NCI-H1417 treated with DMSO at 0.1 percent for 48 hours (cell line): ENCODE measurements at places on chromosomes 2 and 18.

GRCh38 chr2:224335991-224336390 lies 65.9 kb downstream of the FAM124B start:
- no peak for DNase-seq

DNA sequence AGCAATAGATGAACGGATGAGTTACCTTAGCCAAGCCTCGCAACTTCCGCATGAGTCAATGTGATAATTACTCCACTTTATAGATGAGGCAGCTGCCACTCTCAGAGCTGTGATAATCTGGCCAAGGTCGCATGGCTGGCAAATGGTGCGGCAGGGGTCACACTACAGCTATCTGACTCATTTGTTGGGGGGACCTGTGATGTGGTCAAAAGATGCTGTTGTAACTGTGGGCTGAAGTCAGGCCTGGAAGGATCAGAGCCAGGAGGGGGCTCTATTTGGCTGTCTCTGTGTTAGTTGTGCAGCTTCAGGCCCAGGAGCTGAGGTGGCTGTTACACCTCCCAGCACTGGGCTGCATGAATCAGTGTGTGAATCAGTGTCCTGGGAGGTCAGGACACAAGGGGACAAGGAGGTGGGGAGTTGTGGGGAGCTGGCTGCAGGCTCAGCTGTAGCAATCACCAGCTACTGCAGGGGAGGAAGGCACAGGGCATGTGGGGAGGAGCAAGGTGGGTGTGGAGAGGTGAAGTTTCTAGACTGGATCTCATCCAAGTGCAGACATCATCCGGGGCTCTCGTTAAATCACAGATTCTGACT lies 33.1 kb downstream of the NGEF start:
- no peak for DNase-seq

DNA sequence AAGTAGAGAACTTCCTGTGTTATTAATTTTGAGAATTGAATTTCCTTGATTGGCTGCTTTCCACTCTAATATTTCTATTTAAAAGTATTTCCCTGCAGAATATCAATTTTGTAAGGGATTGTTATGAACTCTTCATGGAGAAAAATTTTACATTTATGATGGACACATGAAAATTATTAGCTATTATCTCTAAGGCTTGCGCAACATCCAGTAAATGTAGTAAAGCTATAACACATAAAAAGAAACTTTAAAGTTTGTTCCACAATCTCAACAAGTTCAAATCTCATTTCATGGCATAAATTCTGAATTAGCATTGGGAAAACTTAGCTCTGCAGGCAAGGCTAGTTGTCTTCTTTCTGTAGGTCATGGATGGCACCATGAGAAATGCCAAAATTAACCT lies 4.2 kb upstream of the EML4 start:
- no peak for DNase-seq

DNA sequence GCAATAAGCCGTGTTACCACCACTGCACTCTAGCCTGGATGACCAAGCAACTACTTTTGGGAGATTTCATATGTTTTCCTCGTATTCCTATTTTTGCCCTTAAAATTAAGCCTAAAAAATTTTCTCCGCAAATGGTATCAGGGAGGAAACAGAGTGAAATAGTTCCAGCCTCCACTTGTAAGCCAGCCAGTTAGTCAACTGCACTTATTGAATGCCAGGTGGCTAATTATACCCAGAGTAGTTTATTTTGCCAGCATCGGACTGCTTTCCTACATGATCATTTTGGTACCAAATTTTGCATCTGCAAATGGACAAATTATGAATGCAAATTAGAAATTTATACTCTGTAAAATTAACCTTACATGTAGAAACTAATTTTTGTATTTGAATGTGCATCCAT lies 90.2 kb upstream of the ARHGAP28 start:
- DNase-seq = no peak

DNA sequence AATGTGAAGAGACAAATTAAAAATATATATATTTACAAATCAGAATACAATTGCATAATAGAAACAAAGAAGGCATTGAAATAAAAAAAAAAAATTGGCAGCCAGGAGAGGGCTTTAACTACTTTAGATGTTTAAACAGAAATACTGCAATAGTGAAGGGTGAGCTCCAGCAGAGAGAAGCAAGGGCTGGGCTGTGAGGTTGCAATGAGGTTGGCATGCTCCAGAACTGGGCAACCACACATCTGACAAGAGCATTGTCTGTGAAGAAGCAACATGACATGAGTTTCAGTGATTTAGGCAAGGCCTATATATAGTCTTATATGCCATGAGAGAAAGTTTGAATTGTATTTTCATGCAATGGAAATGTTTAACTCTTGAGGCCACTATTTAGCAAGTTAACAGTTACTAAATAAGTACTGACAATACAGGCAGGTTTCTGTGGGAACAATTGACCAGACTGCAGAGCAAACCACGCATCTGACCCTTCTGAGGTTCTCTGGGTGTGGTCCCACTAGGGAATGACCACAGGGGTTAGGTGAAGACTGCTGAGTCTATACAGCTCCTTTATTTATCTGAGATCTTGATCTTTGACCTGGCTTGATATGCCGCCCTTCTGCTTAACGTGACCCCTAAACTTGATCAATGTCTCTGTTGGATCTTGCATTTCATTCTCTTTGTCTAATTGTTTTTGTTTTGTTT lies 354.2 kb upstream of the PIK3C3 start:
- DNase-seq = no peak

DNA sequence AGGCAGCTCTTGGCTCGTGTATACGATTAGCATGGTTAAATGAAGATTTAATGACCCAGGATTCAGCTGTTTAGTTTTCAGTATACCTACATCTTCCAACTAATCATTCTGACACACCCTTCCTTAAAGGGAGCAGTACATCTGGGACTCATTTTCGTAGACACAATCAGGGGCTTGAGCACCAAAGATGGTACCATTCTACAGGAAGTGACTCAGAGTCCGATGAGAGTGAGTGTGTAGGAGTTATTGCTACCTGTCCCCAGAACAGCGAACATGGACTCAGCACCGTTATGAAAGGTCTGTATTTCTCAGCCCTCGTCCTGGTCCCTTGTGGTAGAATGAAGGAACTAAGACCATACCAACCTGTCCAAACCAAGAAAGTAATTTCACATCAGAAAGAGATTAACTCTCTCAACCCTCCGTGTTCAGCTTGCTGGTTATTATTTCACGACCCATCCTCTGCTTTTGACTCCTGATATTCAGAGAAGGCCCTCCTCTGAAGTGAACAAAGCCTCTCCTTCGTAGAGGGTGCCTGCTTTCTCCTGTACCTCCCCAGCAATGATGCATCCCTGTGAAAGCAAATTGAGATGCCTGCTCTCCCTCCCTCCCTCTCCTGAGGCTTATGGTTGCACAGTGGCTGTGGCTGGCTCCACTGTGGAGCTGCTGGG lies 214.8 kb downstream of the MTX2 start:
- no peak for DNase-seq

DNA sequence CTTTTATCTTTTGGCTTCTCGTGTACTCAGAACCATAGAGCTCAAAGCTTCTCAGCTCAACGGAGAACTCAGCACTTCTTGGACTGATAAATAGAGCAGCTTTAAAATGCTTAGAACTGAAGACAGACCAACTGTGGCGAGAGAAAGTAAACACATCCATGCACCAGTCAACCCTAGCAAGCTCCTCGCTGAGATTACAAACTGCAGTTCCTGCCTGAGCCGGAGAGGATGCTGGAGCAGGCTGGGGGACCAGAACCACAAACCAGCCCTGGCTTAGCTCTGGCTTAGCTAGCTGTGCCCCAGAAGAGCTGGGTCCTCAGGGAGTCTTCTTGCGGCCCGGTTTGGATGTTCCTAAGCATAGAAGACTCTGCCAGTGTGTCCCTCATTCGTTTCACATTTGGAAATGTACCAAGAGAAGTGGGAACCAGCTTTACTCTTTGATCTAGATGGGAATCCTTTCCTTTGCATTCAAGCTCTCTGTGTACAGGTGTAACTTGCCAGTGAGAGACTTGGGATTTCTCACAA lies 5.6 kb downstream of the PAX8 start:
- DNase-seq = no peak

- DNase-seq = no peak
Observed at GRCh38 chr2:231037202-231037730, at the start of gene C2orf72. C2orf72 (plus strand) TSS chr2:231037523; CDS start chr2:231037566, 43 bp downstream.

GRCh38 chr2:138600732-138601457 lies 99.3 kb downstream of the SPOPL start:
- no peak for DNase-seq

DNA sequence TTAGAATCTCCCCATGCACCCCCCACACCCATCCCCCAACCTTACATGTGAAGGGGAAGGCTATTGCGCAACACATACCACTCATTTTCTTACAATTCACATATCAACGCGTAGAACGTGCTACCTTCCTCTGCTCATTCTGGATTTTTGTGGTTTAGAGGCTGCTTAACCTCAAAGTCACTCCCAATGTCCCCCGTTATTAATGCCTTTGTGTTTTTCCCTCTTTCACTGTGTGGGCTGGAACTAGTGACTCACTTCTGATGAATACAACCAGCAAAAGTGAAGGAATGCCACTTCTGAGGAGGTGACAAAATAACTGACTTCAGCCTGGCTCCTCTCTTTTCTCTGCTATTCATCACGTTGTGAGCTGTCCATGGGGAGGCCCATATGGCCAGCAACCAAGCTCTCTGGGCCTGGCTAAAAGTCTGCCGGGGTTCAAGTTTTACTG lies 342.5 kb upstream of the NXPH2 start:
- DNase-seq = no peak

DNA sequence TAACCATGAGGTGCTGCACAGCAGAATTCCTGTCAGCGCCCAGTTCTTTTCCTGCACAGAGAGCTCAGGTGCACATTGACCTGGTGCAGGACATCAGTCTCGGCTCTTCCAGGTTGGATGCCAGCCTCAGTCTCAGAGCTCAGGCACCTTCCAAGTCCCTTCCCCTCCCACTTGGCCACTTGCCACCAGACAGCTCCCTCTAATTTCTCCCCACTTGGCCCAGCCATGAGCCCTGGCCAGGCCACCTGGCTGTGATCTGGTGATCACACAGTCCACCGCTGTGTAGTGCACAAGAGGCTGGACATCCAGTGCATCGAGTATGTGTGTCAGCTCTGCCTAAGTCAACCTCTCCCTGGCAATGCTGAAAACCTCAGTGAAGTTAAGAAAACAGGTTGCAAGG lies 336.6 kb upstream of the MYT1L start:
- no peak for DNase-seq

DNA sequence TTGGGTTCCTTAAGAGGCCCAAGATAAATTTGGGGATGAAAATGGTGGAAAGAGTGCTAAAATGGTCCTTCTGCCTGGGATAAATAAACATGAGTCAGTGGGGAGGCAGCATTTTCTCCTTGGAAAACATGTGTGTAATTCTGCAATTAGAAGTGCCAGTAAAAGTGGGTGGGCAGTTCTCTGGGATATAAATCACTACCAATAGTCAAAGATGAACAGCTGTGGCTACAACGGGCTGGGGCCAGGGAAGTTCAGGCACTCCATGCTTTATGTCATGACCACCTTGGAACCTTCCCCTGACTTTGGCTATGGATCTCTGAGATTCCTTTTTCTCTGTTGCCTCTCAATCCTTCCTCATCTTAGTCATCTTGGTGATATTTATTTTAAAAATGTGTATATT lies 56.5 kb upstream of the CYRIA start:
- DNase-seq = no peak

- DNase-seq = no peak
Observed at GRCh38 chr2:218897394-218898108, 16.9 kb downstream of the WNT10A start.

DNA sequence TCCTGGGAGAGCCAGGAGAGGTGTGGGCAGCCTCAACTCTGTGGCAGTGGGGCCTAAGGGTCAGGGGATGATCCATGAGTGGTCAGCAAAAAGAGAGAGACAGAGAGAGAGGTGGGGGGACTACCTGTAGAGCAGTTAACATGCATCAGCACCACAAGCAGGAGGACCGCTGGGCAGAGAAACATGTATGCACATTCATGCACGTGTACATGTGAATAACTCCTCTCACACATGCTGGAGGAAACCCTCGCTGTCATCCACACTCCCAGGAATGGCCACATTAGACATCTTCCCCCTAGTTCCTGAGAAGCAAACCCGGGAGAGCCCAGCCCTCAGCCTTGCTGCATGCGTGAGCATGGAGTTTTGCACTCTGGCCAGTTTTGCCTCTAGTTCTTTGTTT lies 166.1 kb downstream of the SMAD7 start:
- DNase-seq = no peak

- no peak for DNase-seq
Observed at GRCh38 chr2:96916646-96917543, 47.0 kb upstream of the SEMA4C start.

DNA sequence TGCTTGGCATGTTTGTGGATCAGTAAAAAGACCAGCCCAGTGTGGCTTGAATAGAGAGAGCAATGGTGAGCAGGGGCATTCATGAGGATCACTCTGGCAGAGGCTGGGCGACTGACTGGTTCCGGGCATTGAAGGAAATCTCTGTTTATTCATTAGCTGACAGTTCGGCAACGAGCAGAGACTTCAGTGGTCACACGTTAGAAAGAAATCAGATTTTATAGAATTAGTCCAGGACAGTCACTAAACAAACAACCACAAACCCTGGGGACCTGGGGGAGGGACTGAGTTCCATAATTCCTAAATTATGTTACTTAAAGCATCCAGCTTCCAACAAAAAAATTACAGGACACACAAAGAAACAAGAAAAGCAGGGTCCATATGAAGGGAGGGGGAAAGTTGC lies 72.5 kb downstream of the NOL10 start:
- no peak for DNase-seq

GRCh38 chr2:11321847-11322246 lies 22.6 kb downstream of the ROCK2 start:
- no peak for DNase-seq

- no peak for DNase-seq
Observed at GRCh38 chr2:8658064-8658862, 23.6 kb upstream of the ID2 start.

DNA sequence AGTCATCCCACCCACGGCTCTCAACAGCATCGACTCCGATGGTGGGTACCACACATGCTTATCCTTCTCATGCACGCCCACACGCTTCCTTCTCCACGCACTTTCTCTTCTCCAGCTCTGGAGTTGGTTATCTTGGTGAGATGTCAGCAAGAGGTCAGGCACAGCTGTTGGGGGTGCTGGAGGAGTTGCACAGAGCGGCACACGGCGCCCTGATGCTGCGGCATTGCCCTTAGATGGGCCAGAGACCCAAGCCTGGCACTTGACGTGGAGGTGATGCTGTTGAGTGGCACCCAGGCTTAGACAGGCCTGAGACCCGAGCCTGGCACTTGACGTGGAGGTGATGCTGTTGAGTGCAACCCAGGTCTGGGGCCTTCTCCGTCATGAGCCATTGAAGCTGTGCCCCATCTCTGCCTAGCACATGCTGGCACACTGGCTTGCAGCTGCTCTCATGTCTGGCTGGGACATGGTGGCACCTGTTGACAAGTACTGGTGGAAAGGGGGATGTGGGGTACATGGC lies 83.2 kb downstream of the DGKD start:
- DNase-seq = no peak

- DNase-seq = no peak
Observed at GRCh38 chr2:190959911-190960788, 53.8 kb downstream of the STAT1 start.

GRCh38 chr2:121276341-121276740 lies 8.7 kb downstream of the TFCP2L1 start:
- no peak for DNase-seq
